Caco-2 (cell line): ENCODE measurements at places on chromosomes 12 and 14.

- DNase-seq, result no peak
Observed at GRCh38 chr12:14883686-14884085, 2.0 kb downstream of the MGP start.

DNA sequence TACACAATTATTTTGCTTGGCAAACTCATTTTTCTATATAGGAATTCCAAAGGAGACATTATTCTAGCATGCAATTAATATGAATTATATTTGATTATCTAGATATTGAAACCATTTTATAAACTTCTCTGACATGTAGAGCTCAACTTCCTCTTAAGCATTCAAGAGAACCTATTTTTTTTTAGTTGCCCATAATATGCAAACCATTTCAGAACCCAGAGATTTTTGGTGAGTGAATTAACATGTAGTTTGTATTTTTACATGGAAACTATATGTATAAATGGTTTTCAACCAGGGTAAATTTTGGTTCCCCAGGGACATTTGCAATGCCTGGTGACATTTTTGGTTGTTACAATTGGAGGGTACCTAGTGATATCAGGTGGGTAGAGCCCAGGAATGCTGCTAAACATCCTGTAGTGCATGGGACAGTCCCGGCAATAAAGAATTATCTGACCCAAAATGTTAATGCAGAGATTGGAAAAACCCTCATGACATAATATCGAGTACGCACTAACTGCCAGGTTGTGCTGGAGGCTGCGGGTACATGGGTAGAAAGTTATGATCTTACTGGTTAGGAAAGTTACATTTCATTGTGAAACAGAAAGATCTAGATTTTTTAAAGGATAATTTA is 338.9 kb upstream of the GARIN2 start:
- DNase-seq, result no peak

DNA sequence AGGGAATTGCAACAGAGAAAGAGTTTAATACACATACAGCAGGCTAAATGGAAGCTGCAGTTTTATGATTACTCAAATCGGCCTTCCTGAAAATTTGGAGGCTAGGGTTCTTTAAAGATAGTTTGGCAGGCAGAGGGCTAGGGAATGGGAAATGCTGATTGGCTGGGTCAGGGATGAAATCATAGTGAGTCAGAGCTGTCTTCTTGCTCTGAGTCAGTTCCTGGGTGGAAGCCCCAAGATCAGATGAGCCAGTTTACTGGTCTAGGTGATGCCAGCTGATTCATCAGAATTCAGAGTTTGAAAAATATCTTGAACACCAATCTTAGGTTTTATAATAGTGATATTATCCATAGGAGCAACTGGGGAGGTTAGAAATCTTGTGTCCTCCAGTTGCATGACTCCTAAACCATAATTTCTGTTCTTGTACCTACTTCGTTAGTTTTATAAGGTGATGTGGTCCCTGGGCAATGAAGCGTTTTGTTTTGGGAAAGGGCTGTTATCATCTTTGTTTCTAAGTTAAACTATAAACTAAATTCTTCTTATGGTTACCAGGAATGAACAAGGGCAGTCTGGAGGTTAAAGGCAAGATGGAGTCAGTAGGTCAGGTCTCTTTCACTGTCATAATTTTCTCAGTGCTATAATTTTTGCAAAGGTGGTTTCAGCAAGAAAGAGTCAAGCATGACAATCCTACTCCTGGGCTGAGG is 257.8 kb upstream of the CCDC196 start:
- no peak for DNase-seq

GRCh38 chr12:88570103-88570502 is 10.2 kb downstream of the KITLG start:
- DNase-seq, result no peak

DNA sequence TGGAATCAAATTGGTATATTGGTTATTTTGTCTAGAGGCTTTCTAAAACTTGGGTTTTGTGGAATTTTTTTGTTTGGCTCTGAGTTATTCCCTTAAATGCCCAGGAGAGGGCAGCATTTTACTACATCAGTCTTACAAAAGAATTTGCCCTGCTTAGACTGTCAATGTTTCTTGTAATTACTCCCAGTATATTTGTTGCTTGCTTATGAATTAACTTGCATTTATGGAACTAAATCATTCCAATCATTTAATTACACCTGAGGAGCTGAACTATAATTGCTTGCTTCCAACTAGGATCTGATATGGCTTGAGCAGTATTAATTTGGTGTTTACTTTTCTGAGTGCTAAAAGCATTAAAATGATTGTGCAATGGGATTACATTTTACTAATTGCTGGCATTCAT is 48.7 kb downstream of the MIPOL1 start:
- DNase-seq, result peak; percentile 35

DNA sequence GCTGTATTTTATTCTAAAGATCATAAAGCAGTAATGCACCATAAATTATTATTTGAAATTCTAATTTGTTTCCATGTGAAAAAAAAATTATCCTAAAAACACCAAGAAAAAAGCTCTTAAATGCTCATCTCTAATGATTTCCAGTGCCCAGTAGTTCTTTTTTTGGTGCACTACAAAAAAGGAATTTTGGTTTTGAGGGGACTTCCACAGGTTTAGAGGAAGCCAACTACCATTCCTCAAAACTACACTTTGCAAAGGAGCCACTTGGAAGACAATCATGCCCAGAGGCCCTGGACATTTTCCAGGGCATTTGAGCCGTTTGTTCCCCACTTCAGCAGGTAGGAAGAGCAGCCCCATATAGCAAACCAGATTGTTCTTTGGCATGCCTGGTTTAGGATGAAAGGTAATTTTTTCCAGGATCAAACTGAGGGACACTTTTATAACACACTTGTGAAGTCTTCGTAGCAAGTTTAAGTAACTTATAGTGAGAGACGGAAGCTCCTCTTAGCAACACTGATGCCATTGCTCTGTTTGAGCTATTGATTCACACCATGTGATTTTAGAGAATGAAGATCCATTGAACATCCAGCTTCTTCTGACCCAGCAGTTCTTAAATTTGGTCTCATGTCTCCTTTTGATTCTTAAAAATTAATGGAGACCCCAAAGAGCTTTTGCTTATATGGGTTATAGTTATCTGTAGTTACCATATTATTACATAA is 187.9 kb downstream of the ETV6 start:
- DNase-seq, result no peak

GRCh38 chr12:2648406-2648805 is 146.4 kb upstream of the FKBP4 start:
- DNase-seq, result no peak

GRCh38 chr12:90543841-90544240 is 411.1 kb downstream of the CCER1 start:
- DNase-seq, result no peak

DNA sequence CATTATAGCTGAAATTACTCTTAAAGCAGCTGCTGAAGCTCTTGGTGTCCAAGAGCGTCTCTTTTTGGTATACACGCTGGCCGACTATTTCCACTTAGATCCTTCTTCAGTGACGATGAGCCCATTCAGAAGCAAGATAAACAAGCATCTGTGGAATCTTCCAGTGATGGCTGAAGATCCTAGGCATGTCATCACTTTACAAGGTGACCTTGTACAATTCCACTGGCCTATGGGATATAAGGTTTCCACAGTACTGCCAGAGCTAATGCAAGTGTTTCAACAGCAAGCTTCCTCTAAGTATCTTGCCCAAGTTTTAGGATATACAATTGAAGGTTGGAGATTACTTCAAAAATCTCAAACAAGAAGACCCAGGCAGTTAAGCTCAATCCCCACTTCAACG is 47.0 kb downstream of the INTS13 start:
- DNase-seq, result no peak

- peak; percentile 70 for DNase-seq
Observed at GRCh38 chr14:74888164-74889158, 6.7 kb downstream of the DLST start.

DNA sequence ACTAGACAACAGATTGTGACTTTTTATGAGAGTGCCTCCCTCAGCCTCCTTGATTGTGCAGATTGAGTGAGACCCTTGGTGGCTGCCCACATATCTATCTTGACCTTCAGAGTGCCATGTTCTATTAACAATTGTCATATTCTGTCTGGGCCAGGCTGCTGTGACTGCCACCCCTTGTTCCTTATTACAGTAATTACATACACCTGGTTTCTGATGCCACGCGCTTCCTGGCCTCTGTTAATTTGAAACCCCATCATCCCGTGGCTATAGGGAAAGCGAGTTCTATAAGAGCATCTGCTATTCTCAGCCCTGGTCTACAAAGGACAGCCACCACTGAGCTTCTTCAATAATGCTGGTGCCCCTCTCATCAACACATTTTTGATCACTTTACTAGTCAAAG is 228.7 kb downstream of the PCNX1 start:
- DNase-seq, result no peak

- no peak for DNase-seq
Observed at GRCh38 chr12:6345319-6346091, 3.6 kb upstream of the TNFRSF1A start.

GRCh38 chr12:52268212-52268611 is 6.2 kb upstream of the KRT86 start:
- no peak for DNase-seq

DNA sequence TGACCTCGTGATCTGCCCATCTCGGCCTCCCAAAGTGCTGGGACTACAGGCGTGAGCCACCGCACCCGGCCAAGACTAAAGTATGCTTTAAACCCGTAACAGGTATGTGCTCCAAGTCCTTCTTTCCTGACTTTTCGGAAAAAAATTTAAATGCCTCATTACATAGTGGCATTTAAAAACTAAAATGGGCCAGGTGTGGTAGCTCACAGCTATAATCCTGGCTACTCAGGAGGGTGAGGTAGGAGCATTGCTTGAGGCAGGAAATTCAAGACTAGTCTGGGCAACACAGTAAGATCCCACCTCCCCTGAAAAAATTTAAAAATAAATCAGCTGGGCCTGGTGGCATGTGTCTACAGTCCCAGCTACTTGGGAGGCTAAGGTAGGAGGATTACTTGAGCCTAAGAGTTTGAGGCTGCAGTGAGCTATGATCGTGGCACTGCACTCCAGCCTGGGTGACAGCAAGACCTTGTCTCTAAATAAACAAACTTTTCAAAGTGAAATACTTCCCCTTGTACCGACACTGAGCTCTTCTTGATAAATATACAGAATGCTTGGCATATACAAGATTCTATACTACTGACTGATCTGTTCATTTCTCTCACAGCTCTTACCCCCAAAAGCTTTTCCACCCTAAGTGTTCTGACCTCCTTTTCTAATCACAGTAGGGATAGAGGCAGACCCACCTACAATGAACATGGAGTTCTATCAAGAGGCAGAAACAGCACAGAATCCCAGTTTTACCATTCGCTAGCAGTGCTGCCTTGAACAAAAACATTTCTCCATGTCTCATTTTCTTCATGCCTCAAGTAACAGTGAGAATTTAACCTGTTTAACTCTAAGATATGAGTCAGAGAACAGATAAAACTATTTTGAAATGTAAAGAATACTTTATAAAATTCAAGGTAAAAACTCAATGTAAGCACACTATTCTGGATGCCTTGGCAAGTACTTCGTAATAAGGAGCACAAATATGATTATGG is 7.9 kb downstream of the PPP4R3A start:
- no peak for DNase-seq

DNA sequence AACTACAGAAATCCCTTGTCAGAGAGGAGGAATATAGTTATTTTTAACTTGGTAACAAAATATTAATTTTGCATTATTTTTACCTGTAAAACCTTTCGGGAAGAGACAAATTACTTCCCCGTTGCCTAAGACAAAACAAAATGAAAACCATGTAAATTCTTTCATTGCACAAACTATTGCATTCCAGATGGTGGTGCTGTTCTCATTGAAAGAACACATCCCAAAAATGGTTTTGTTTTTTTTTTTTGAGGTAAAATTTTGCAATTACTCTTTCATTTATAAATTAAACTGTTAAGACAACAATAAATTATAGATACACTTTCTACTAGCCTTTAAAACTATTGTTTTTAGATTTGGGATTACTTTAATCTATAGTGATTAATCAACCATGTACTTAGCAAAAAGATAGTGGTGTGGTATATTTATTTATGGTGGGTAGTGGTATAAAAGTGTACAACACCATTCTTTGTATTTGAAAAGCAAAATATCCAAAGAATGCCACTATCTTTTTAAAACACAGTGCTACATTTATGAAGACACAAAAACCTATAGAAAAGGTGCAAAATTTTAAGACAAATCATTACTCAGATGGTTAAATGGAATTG is 115.5 kb downstream of the SLC38A1 start:
- no peak for DNase-seq

DNA sequence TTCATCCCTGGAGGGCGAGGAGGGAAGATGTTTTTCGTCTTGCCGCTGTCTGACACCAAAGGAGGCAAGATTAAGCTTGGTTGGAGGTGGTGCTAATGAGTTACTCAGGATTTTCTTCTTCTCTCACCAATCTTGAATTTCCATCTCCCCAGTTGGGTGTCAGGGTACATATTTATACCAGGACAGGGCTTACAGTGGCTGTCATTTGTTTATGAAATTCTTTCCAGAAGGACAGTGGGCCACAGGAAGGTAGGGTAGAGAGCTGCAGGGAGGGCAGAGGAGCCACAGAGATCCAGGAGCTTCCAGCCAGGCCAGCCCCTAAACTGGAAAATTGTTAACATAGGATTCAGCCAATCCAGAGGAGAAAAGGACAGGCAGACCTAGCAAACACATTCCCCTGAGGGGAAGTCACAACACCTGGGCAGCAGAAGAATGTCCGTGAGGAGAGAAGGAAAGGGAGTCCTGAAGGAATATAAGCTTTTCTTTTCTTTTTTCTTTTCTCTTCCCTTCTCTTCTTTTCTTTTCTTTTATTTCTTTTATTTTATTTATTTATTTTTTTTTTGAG is 40.5 kb downstream of the IRF2BPL start:
- DNase-seq, result no peak

DNA sequence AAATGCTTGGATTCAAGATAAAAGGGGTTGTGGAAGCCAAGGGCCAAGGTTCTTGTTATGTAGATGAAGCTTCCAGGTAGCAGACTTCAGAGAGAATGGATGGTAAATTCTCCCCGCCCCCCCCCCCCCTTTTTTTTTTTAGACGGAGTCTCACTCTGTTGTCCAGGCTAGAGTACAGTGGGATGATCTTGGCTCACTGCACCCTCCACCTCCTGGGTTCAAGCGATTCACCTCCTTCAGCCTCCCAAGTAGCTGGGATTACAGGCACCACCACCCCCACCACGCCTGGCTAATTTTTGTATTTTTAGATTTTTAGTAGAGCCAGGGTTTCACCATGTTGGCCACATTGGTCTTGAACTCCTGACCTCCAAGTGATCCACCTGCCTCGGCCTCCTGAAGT is 4.1 kb downstream of the DGLUCY start:
- no peak for DNase-seq
